Cerebellar nuclear complex (tissue), 1 donor: ENCODE measurements at places on chromosomes 16 and 17.

DNA sequence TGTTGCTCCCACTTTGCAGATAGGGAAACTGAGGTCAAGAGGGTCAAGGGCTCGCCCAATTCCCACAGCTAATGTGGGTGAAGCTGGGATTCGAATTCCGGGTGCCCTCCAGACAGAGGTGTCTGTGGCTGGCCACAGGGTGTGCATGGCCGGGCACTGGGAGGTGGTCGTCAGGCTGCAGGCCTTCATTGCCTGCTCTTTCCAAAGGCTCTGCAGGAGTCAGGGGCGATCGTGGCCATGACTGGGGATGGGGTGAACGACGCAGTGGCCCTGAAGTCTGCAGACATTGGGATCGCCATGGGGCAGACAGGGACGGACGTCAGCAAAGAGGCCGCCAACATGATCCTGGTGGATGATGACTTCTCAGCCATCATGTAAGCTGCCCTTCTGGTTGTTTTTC lies 49.8 kb downstream of the MEAK7 start:
- DNase-seq, result no peak

DNA sequence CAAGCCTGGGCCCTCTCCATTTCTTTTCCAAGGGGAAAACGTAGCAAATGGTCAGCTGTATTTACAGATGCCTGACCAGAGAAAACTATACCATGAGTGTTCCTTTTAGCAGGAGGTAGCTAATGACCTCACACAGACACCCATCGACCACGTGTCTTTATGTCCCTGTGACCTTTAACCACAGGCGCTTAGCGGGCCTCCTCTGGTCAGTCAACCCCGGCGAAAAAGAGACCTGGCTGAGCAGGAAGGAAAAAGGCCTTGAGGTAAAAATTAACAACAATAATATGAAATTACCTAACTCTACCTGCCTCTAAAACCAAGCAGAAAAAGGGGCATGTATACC lies 9.1 kb downstream of the NUDT16L1 start:
- DNase-seq, result no peak

DNA sequence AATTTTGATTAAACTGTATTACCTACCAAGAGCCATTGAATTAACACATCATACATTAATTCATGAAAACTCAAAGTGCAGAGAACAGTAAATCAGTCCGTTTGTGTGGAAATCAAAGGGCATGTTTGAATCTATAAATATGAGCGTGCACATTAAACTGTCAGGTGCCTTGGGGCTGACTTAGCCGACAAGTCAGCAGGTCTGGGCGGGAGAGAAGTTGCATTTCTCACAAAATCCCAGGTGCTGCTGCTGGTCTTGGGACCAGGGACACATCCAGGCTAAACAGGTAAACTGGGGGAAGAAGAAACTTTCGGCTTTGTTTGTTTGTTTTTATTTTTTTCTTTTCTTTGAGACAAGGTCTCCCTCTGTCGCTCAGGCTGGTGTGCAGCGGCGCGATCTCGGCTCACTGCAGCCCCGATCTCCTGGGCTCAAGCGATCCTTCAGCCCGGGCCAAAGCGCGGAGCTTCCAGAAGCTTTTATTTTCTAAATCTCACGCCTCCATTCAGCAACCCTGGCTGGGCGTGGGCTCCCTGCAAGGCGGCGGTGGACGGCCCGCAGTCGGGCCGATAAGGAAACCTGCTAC lies 213.9 kb downstream of the MRTFB start:
- DNase-seq, result no peak

GRCh38 chr16:31354394-31355291 lies at the start of gene ITGAX:
Gene ITGAX, plus strand, starts transcription at chr16:31355176. Its CDS starts 79 bp downstream, at chr16:31355255.
- DNase-seq, result no peak

- DNase-seq, result no peak
Measured at GRCh38 chr17:68544111-68544915, 32.1 kb downstream of the PRKAR1A start.

- no peak for DNase-seq
Measured at GRCh38 chr17:51734462-51734861, 424.1 kb downstream of the CA10 start.
